ENCODE measurements at places on chromosomes 3 and 15.

GRCh38 chr3:153165261-153165681 lies 3.2 kb downstream of the RAP2B start:
- peak overlapping the region; percentile 33 for H3K27ac ChIP-seq
- H3K36me3 ChIP-seq, result peaks cover 44% of the 10 kb centered on the region
- no peaks in the 10 kb centered on the region for H3K27me3 ChIP-seq
- peak overlapping the region; percentile 94 for H3K4me3 ChIP-seq

DNA sequence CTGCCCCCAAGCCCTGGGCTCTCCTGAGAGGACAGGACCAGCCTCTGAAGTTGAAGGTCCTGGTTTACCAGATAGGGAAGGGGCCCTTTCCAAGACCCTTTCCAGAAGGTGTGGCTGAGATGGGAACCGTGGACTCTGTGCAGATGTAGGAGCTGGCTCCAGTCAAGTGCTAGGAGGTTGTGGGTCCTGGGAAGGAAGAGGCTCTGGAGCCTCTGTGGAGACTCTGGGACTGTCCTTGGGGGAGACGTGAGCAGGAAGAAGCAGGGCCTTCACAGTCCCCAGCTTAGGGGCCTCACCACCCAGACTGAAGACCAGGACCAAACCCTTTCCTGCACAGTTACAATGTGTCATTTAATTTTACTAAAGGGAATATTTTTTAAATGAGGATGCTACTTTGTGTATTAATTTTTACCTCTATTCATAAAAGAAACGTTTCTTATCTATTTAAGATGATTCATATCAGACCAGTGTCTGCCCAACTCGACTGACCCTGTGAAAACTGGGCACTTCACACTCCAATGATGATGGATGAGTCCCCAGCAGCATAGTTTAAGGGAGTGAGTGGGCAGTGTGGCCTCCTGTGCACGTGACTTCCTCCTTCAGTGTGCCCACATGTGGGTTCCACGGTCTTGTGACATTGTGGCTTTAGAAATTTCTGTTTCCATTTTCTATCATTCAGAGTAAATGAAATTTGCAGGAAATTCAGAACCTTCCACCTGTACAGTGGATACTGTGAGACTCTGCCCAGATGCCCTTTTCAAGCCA lies 10.9 kb downstream of the CCR5AS start:
- H3K27ac ChIP-seq, result no peak overlapping the region
- H3K27me3 ChIP-seq, result peaks cover 29% of the 10 kb centered on the region
- no peak overlapping the region for H3K4me3 ChIP-seq
- peaks cover 3% of the 10 kb centered on the region for H3K4me1 ChIP-seq

DNA sequence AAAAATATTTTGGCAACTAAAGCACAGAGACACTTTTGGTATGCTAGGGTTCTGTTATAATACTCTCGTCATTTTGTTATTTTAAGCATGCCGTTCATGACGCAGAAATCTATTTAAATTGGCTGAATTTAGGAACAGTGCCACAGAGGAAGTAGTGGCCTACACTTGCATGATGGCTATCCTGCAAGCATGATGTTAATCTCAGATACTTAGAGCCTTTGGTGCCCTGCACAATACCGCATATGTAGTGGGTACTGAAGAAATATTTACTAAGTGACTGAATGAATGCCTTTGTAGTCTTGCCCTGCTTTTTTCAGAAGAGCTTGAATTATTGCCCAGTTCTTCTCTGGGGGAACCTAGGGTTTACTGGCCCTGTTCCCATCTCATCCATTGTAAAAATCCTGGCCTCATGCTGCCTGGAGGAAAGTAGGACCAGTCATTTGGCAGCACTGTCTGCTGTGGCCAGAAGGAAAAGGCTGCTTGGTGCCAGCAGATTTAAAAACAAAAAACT lies 79.0 kb downstream of the SERPINI1 start:
- no peaks in the 10 kb centered on the region for H3K4me1 ChIP-seq
- DNase-seq, result no peak
- H3K27ac ChIP-seq, result no peak overlapping the region
- H3K4me3 ChIP-seq, result no peak overlapping the region
- no peaks in the 10 kb centered on the region for H3K27me3 ChIP-seq

GRCh38 chr3:141379250-141379966 lies 11.1 kb downstream of the ZBTB38 start:
- H3K4me1 ChIP-seq, result peaks cover 28% of the 10 kb centered on the region
- H3K27ac ChIP-seq, result peak overlapping the region; percentile 44
- H3K4me3 ChIP-seq, result no peak overlapping the region
- no peak for DNase-seq
- H3K36me3 ChIP-seq, result no peaks in the 10 kb centered on the region

DNA sequence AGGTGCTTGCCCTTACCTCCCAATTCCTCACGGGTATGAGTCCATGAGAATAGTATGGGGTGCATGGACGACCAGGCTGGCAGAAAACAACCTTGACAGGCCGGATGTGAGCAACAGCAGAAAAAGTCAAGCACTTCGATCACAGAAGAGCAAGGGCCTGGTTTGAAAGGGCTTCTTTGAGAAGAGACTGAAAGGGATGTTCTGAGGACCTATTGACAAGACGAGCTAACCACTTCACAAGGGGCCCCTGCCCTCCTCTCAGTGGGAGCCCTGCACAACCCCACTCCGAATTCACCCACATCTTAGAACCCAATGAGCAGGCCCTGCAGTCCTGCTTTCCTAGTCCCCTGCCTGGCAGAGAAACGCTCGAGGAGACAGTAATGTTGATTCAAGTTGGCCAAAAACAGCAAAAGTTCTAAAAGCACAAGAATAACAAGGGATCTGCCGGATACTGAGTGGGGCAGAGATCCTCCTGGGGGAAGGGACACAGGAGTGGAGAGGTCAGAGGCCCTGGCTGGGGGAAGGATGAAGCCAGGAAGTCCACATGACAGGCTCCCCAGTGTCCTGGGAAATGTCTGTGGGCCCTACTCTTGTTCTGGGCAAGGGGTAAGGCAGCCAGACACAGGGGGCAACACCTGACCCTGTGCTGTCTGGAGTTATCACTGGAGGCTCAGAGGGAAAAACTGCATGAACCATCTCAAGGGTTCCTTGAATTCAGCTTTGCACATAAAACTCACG lies 14.8 kb upstream of the CX3CR1 start:
- H3K27ac ChIP-seq, result peak overlapping the region; percentile 33

- no peak overlapping the region for H3K4me3 ChIP-seq
- DNase-seq, result no peak
- H3K27ac ChIP-seq, result no peak overlapping the region
- H3K27me3 ChIP-seq, result no peaks in the 10 kb centered on the region
- H3K36me3 ChIP-seq, result peaks cover 29% of the 10 kb centered on the region
- peaks cover 3% of the 10 kb centered on the region for H3K4me1 ChIP-seq
Observed at GRCh38 chr15:41105348-41106334, 10.4 kb downstream of the INO80 start.

DNA sequence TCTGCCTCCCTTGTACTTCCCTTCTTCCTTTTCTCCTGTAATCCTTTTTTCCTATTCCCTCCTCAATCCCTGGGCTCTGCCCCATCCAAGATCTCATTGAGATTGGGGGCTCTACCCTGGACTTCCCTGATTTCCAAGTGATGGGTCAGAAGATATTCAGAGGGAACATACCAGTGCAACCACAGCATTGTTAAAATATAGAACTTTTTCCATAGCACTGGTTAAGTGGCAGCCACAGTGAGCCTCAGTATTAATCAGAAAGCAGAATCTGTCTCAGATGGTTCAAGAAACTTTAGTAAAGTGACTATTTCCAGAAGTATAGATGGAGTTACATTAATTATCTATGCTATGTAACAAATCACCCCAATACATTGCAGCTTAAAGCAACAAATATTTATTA lies 18.7 kb upstream of the SCN10A start:
- no peak for DNase-seq
- H3K36me3 ChIP-seq, result no peaks in the 10 kb centered on the region
- peak overlapping the region; percentile 67 for H3K27ac ChIP-seq
- peaks cover 12% of the 10 kb centered on the region for H3K27me3 ChIP-seq

- no peak for DNase-seq
- H3K4me3 ChIP-seq, result no peak overlapping the region
Observed at GRCh38 chr3:50885070-50885850, 210.5 kb downstream of the DOCK3 start.

GRCh38 chr3:72323773-72324172 lies 524.5 kb downstream of the SHQ1 start:
- H3K4me3 ChIP-seq, result no peak overlapping the region
- H3K27ac ChIP-seq, result no peak overlapping the region
- H3K36me3 ChIP-seq, result no peaks in the 10 kb centered on the region
- no peak for DNase-seq
- peaks cover 1% of the 10 kb centered on the region for H3K4me1 ChIP-seq
- peaks cover 6% of the 10 kb centered on the region for H3K27me3 ChIP-seq
